ENCODE measurements at places on chromosomes 13 and 19. TPM values are rescaled to one million over a fixed set of nuclear protein-coding genes. Genes with fewer than 3 reads are reported as not detected.

The B3GNT8 gene
- total RNA-seq, result 4.2 TPM

The SHANK1 gene
- 0.28 TPM for total RNA-seq

The ATP4A gene
- not detected for total RNA-seq

The TGFBR3L gene
- total RNA-seq, result not detected

The CDX2 gene
- not detected for total RNA-seq

The GAPDHS gene
- total RNA-seq, result not detected

The KIR3DL2 gene
- not detected for total RNA-seq

The MEIOSIN gene
- total RNA-seq, result not detected

The NLRP9 gene
- not detected for total RNA-seq

The HSPB6 gene
- total RNA-seq, result 130 TPM

The COX7A1 gene
- 6.3 TPM for total RNA-seq

The SLITRK1 gene
- not detected for total RNA-seq

The SMIM7 gene
- 72.7 TPM for total RNA-seq

The CRLF1 gene
- 85.9 TPM for total RNA-seq

The TMEM86B gene
- total RNA-seq, result 4.8 TPM

The PPM1N gene
- total RNA-seq, result 3.5 TPM

The TEKTIP1 gene
- total RNA-seq, result not detected

The F2RL3 gene
- 5.4 TPM for total RNA-seq

The SLC7A9 gene
- 0.56 TPM for total RNA-seq
